NCI-H1436 (cell line): ENCODE measurements at places on chromosomes 4 and X.

DNA sequence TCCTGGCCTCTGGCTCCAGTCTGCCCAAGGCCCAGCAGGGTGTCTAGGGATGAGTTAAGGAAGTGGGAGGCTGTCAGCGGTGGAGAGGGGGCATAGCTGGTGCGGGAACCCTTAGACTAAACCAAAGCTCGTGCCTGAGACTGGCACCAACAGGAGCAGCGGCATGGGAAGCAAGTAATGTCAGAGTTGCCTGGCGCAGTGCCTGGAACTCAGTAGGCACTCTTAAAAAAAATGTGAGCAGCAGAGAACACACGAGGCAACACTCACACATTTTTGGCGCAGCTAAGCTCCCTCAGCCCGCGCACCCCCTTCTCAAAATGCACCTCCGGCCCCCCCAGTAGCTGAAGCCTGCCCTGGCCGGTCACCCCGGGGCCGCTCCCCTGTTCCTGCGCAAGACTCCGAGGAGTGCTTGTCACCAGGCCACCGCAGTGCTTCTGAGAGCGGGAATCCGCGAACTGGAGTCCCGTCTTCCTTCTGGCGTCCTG lies 583 bp downstream of the GABRE start:
- DNase-seq = no peak

DNA sequence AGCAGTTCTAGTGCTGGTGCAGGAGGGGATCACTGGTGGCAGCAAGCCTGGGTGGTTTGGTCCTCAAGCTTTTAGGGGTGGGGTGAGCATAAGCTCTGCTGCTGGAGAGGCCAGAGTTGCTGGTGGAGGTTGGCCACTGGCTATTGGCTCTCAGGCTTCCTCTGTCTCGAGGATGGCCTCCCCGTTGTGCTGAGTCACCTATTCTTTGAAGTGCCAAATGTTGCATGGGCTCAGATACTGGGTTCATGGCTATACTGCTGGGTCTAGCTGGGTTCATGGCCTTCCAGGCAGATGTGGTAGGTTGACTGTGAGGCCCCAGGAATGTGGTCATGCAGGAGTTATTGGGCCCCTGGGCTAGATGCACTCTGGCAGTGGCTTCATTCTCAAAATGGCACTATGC lies 466.3 kb downstream of the NAF1 start:
- DNase-seq = no peak

DNA sequence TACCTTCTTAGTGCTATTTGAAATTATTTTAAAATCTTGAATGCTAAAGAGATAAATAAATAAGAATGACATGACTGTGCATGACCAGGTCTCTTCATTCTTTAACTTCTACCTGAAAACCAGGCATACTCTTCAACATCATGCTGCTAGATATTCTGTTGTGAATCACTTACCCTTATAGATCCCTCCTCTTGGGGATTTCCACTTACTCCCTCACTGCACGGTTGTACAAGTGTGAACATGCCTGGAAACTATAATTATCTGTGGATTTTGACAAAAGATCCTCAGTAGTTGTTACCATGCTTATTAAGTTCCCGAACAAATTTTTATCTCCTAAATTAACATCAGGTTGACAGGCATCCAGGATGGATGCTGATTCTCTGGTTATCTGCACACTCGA lies 54.3 kb downstream of the ADGRL3 start:
- no peak for DNase-seq

DNA sequence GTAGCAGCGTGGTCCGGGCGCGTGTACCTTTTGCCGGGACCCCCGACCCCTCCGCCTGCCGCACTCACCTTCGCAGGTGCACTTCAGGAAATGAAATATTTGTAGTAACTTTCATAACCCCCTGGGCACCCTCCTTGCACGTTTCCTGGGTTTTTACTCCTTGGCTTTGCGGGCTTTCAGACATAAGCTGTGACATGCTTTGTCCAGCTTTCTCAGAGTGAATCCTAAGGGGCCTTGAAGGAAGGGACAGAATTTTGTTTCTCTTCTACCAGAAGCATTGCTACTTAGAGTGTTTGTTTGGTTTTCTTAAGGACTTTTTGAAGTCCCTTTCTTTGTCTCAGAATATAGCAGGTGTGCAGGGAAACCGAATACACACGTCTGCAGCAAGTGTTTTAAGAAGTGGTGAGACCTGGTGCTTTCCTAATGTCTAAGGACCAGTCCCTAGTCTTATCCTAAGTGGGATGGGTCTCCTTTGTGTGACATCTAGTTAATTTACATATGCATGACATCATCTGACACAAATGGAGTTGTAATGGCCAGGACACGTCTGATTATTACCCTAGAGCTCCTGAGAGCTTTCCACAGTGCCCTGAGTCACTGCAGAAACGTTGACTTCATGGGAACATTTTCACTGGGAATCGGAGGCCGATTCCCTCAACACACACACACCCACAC lies 1.3 kb downstream of the FAM149A start:
- no peak for DNase-seq

DNA sequence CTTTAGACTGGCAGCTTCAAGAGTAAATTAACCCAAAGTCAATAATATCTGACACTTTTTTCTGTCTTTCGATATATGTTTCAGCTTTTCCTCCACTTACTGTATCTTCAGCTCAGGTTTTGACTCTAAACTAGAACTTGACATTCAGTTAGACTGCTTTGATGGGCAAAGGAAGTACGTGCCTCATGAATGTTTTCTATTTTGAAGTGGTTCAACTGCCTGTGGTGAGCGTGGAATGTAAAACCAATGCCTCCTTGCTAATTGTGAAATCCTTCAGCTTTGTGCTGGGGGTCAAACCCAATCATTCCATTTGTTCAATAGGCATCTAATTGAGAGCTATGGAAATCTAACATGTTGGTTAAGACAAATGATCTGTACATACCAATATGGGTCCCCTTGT lies 857.0 kb upstream of the HTR2C start:
- no peak for DNase-seq

GRCh38 chrX:18616688-18617406 lies 55.1 kb downstream of the RS1 start:
- no peak for DNase-seq
